ENCODE measurements at places on chromosomes 3 and 15.

GRCh38 chr3:132343018-132343612 lies 25.9 kb downstream of the ACP3 start:
- peak; percentile 68 for DNase-seq

- DNase-seq: no peak
Observed at GRCh38 chr15:25733036-25733855, 129.9 kb downstream of the ATP10A start.

- DNase-seq: no peak
Observed at GRCh38 chr3:112199622-112200316, 66.7 kb upstream of the GCSAM start.

DNA sequence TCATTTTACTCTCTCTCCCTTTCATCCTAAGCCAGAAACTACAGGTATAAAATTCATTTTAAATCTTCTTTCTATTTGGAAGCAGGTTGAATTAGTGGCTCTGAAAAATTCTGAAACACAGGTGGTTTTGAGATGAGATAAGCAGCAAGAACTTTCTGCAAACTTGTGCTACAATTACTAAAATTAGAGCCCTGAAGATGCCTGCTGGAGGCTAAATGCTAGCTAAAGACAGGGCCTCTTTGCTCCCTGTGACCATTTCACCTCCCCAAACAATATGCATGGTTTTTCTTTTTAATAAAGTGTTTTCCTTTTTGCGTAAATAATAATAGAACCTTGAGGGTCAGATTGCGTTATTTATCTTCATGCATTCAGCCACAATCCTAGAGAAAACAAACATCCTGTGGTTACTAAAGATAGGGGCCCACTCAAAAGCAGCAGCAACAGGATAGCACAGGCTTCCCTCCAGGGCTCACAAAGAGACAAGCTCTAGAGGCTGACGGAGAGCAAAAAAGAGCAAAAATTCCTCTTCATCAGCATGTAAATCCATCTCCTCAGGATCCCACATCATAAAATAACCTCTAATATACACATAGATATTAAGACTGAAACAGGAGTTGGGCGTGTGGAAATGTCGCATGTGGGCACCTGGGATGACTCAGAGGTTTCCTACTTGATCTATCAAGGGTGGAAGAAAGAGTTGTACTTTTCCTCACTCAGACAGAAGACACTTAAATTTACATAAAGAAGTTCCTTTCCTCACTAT lies 26.5 kb upstream of the CP start:
- DNase-seq: peak; percentile 46

- no peak for DNase-seq
Observed at GRCh38 chr3:33044676-33045075, 52.3 kb downstream of the GLB1 start.

DNA sequence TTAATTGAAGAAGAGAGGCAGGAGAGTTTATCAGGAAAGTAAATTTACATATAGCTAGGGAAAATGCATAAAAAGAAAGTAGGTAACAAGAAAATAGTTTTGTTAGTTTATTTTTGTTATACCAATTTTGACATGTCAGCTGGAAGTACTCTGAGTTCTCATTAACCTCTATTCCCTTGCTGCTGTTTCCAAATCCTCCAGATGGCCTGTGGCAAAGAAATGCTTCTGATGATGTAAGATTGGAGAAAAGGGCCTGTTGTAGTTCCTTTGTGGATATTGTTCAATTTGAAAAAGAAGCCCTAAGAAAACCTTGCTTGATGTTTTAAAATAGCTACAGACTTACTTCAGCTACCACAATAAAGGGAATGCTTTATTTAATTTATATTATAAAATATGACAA lies 192.9 kb upstream of the SLITRK3 start:
- DNase-seq: no peak

DNA sequence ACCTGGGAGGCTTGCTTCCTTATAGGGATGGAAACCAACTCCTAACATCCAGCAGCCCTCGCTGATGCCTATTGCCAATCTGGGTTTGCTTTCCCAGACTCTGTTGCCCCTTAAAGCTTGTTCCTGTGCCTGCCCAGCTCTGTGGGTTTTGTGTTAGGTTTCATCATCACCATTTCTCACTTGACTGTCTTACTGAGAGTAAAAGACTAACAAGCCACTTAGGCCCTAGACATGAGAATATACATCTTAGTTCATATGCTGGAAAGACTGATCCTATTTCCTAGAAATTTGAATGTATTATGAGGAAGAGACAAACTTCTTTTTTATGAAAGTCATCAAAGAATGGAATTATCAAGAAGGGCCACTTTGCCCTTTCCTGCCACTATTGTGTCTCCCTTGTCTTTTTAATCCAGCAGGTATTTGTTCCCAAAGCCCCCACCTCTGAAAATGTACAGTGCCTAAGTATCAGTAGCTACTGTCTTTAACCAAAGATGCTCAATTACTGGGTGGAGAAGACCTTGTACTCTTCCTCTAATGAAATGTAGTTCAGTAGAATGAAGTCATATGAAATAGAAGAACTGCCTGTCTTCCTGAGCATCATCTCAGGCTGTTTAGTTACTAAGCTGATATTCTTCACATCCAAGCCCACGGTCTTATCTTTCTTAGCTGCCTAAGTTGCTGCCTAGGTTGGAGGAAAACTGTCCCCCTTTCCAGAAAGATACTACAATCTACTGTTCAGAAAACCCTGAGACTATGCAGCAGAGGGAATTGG lies 59.8 kb upstream of the ZPLD1 start:
- no peak for DNase-seq

DNA sequence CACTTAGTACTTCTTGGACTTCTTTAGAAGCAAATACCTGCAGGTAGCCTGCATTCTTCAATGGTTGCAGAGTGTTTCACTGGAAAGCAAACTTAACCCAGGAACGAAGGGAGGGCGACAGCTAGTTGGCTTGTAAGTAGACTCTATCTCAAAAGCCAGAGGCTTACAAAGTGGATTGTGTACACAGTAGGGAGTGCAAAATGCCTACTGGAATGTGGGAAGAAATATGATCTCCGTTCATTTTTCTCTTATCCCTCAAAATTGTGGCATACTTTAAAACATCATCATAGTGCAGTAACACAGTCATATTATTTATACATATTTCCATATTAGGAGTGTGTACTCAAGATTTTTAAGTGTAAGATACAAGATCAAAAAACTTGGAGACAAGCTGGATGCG lies 155.7 kb downstream of the LIPC start:
- no peak for DNase-seq

GRCh38 chr3:97439373-97439772 lies 325.2 kb upstream of the ARL6 start:
- DNase-seq: no peak

- no peak for DNase-seq
Observed at GRCh38 chr3:100197876-100198275, 62.9 kb upstream of the TBC1D23 start.

DNA sequence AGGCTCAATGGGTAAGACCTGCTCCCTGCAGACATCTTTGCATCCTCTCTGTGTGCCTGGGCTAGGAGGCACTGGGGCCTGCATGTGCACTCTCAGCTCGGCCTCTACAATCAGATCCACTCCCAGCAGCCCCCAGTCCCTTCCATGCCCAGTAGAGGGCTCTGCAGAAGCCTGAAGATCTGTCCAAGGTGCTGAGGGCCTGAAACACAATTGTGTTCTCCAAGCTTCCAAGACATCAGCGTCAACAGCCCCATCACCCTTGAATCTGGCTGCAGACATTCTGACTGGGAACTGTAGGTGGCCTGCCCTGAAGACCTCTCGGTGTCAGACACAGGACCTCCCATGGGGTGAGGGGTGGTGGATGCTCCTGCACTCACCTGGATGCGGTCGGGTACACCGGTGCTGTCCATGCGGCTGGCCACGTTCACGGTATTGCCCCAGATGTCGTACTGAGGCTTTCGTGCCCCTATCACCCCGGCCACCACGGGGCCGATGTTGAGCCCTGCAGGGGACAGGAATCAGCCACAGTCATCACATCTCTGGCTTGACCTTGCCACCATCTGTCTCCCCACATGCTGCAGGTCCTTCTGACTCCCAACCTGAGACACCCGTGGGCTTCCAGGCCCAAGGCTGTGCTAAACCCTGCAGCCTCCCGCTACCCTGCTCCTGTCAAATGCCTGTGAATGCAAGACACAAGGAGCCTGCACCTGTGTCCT lies 84.7 kb downstream of the SEC22A start:
- peak; percentile 22 for DNase-seq

- no peak for DNase-seq
Observed at GRCh38 chr3:150609988-150610387, 6.9 kb downstream of the SELENOT start.

GRCh38 chr15:73936181-73936580 lies 9.9 kb downstream of the LOXL1 start:
- DNase-seq: peak; percentile 15

DNA sequence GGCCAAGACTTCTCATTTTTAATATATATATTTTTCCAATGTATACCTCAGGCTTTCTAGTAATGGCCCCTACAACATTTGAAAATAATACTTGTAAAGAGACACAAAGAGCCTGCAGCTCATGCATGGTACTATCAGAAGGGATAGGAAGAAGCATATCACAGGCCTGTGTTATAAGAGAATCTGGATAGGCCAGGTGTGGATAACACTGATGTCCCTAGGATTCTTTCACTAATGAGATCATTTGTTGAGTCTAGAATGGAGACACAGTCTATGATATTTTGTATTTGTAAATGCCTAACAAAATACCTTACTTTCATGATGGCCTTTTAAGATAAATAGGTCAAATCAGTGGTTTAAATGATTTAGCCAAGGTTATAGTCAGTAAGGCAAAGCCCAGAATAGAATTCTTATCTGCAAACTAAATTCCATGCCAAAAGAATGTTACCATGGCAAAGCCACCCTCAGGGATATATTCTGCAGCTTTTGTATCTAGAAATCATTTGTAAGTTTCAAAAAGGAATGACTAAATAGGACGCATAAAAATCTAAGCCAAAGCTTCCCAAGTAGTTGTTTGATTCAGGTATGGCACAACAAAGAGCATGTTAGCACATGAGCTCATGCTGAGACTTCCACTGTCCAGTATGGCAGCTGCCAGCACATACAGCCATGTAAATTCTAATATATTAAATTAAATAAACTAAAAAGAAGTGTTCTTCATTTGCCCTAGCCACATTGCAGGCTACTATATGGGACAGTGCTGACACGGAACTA lies 10.0 kb downstream of the DCP1A start:
- no peak for DNase-seq

- DNase-seq: no peak
Observed at GRCh38 chr15:87712211-87712610, 544.3 kb downstream of the NTRK3 start.

GRCh38 chr3:117355566-117355965 lies 646.0 kb downstream of the TUSC7 start:
- peak; percentile 96 for DNase-seq

DNA sequence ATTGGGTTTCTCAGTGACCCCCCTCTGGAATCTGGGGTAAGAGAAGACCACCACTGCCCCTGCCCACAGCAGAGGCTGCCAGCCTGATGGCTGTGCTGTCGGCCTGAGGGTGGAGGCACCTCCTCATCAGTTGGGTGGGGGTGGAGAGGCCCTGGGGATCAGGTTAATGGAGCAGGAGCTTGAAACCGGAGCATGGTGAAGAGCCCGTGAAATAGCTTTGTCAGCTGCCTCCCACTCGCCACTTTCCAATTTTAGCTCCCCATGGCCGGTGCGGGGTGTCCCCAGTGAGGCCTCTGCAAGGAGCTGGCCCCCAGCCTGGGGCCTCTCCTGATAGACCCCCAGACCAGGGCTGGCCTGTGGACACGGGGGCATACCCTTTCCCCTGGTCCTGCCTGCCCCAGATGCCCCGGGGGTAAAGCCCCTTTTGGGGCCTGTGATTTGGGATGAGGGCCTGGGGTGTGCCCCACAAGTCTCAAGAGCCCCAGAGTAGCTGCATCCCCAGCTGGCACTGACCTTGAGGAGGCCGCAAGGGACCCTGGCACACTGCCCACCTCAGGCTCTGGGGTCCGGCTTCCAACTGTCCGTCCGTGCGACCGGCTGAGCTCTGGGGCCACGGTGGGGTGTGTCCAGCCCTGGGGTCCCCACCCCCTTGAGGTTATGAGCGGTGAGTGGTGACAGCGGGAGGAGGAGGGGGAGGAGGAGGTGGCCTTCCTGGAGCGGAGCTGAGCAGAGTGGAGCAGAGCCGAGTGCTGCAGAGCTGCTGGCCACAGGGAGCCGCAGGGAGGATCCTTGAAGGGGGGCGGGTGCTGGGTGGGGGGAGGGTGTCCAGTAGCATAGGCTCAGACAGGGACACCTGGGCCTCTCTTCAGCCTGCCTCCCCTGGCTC lies at the start of gene HHATL:
Gene HHATL, minus strand, starts transcription at position 733 of the 886 bp plus-strand sequence. CDS start 1,972 bp downstream, outside the sequence.
- no peak for DNase-seq

Measured in NCI-H146 (cell line).